ENCODE measurements at places on chromosomes 12 and 14. TPM values are rescaled to one million over a fixed set of nuclear protein-coding genes. Genes with fewer than 3 reads are reported as not detected.

- DNase-seq, result no peak
- no peak overlapping the region for H3K4me3 ChIP-seq
- no peak overlapping the region for H3K27ac ChIP-seq
- no peaks in the 10 kb centered on the region for H3K27me3 ChIP-seq
- 0 out of 2 replicates have a peak, but pooled peaks cover 4% of the 10 kb centered on the region for H3K4me1 ChIP-seq
These were observed 9.7 kb downstream of the TNS2 start for GRCh38 chr12:53059434-53060063.

Gene PLEKHH1
- 32.4 TPM for total RNA-seq

- H3K4me3 ChIP-seq, result no peak overlapping the region
- no peaks in the 10 kb centered on the region for H3K27me3 ChIP-seq
- H3K36me3 ChIP-seq, result no peaks in the 10 kb centered on the region
- no peak overlapping the region for H3K27ac ChIP-seq
These were observed 94.3 kb upstream of the GPHB5 start for GRCh38 chr14:63413009-63413408.

DNA sequence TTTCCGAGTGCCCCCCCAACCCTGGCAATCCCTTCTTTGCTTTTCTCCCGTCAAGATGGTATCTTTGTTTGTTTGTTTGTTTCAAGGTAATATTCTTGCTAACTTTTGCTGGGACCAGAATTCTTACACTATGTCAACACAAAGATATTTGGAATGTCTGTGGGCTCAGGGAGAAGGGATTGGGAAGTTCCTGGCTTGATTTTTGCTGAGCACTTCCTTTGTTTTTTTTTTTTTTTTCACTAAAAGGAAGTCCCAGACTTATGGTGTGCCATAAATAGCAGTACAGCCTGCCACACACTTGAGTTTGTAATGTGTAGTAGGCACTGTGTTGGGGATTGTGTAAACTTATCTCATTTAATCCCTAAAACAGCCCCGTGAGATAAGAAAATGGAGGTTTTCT is 11.2 kb upstream of the RNU6-7 start:
- DNase-seq, result no peak
- no peaks in the 10 kb centered on the region for H3K36me3 ChIP-seq
- no peaks in the 10 kb centered on the region for H3K4me1 ChIP-seq
- no peaks in the 10 kb centered on the region for H3K27me3 ChIP-seq
- no peak overlapping the region for H3K4me3 ChIP-seq

GRCh38 chr12:63805704-63806672 is 26.3 kb downstream of the RXYLT1 start:
- H3K4me3 ChIP-seq, result no peak overlapping the region
- H3K36me3 ChIP-seq, result no peaks in the 10 kb centered on the region
- DNase-seq, result no peak
- H3K27ac ChIP-seq, result no peak overlapping the region

DNA sequence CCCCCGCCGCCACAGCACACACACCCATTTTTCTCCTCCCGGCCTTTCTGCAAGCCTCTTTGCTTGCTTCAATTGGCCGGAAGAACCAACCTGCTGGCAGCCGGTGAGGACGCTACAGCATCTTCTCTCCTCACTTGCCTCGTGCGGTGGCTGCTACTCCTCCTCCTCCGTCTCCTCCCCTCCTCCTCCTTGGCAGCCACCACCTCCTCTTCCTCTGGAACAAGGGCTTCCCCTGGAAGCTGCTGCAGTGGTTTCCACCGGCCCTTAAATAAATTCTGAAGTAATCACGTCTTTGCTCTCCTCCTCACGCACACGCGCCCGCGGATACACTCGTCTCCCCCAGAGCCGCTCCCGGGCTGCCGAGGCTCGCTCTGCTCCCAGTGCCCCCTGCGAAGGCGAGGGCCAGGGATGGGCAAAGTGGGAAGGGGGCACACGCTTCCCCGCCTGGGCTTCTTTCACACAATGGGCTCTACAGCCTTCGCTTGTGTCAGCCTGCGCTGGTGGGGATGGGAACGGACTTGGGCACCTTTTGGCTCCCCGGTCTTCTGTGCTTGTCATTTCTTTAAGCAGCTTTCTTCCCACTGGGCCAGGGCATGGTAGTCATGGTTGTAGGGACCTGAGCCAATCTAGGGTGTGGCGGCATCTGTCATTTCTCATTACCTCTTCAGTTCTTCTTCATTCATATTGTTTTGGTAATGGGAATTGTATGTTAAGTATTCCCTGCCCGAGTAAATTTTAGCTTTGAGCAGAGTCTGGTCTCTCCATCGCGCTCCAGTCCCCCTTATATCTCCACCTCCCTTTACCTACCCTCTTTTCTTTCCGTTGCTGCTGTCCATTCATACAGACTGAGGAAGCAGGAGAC is at the start of gene PPFIA2:
Gene PPFIA2 (minus strand): TSS at position 161 of the 862 bp plus-strand sequence.
- no peaks in the 10 kb centered on the region for H3K27me3 ChIP-seq
- H3K4me3 ChIP-seq, result peak within 1 kb of the TSS; percentile 2
- H3K36me3 ChIP-seq, result no peaks in the 10 kb centered on the region
- no peaks in the 10 kb centered on the region for H3K4me1 ChIP-seq
- DNase-seq, result no peak
- no peak within 1 kb of the TSS for H3K27ac ChIP-seq

- no peaks in the 10 kb centered on the region for H3K27me3 ChIP-seq
- no peak overlapping the region for H3K4me3 ChIP-seq
- H3K27ac ChIP-seq, result no peak overlapping the region
- no peaks in the 10 kb centered on the region for H3K4me1 ChIP-seq
- peaks cover 3% of the 10 kb centered on the region for H3K36me3 ChIP-seq
- DNase-seq, result no peak
These were observed 28.7 kb upstream of the OR10P1 start for GRCh38 chr12:55607821-55608594.

Gene PDE3A
- total RNA-seq, result 0.44 TPM

Gene A2M
- 1.00 TPM for total RNA-seq
